Activated naive CD4-positive, alpha-beta T cell treated with Interleukin-2 at 50 U/mL for 16 hours (primary cell): ENCODE measurements at places on chromosomes 6 and 20.

DNA sequence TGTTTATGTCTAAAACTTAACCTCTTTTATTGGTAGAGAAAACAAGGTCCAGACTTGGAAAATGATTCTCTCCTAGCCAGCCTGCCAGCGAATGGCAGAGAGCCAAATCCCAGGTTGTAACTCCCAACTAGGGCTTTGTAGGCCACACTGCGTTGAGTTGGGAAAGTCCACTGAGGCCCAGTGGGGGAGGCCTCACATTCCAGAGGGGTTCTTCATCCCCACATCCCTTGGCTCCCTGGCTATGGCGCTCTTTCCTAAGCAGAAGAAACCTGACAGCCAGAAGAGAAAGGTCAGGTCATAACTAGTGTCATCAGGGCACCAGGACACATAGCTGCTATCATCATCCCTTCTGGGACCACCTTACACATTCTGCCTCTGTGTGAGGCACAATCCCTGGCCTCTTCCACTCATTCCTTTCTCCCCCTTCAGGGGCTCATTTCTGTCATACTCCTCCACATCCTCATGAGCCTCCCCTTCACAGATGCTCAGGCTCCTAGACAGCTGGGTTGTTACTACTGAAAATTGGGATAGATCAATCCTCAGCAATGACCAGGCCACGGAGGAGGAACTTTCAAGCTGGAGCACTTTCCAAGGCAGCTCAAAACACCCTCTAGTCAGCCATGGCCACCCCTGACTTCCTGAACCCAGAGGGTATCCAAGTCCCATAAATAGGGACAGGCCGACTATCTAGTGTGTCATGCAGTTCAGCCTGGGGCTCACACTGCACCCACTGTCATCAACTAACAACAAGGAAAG is 48.6 kb downstream of the TCP11 start:
- DNase-seq: no peak

DNA sequence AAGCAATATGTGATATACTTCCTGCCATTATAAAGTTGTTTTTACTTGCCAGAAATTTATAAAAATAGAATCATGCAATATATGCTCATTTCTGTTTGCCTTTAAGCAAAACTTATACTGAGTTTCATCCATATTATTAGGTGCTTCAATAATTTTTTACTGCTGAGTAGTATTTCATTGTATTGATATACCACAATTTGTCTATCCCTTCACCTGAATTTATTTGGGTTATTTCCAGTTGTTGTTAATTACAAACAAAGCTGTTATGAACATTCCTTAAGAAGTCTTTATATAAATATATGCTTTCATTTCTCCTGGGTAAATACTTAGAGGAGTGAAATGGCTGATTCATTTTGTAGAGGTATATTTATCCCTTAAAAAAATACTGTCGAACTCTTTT is 864.1 kb downstream of the HACE1 start:
- no peak for DNase-seq

DNA sequence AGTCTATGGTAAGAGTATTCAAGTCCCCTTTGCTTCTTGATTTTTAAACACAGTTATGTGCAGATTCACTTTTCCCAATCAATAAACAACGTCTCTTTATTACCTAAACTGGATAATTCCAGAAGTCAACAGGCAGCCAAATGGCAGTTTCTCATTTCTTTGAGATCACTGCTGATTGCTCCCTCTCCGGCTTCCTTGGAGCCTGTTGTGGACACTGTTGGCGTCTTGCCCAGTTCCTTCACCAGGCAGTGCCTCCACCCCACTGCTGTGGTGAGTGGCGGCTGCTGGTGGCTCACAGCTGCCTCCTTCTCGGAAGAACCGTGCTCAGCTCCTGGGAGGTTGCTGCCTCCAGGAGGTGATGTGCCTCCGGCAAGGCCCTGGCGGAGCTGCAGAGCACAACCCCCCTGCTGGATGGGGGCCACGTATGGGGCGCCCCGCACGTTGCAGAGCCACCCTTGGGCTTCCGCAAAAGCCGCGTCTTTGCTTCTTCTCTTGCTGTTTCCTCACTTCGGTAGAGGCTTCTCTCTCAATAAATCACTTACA is 105.1 kb upstream of the CNKSR3 start:
- no peak for DNase-seq

DNA sequence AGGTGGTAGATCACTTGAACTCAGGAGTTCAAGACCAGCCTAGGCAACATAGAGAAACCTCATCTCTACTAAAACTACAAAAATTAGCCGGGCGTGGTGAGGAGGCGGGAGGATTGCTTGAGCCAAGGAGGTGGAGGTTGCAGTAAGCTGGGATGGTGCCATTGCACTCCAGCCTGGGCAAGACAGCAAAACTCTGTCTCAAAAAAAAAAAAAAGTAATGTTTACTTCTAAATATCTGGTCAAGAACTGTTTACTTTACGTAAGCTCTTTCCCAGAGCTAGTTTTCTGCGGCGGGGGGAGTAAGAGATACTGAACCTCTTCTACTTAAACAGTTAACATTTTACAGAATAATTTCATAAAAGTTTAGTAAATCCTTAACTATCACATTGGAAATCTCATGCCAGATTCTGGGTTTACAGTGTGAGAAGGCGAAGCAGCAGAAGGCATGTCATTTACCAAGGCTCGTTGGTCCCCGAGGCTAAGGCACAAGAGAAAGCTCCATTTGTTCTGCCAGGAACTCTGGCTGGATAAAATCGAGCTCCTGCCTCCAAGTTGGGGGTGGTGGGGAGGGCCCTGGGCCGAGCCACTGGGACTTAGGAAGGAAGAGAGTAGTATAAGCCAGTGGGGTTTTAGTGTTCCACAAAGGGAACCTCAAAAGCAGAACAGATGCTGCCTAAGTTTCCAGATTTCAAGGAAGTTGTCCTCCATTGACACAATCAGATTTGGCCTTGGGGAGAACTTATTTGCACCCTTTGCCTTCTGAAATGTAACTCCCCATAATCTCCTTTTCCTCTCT is 41.7 kb downstream of the ARFGEF2 start:
- no peak for DNase-seq

DNA sequence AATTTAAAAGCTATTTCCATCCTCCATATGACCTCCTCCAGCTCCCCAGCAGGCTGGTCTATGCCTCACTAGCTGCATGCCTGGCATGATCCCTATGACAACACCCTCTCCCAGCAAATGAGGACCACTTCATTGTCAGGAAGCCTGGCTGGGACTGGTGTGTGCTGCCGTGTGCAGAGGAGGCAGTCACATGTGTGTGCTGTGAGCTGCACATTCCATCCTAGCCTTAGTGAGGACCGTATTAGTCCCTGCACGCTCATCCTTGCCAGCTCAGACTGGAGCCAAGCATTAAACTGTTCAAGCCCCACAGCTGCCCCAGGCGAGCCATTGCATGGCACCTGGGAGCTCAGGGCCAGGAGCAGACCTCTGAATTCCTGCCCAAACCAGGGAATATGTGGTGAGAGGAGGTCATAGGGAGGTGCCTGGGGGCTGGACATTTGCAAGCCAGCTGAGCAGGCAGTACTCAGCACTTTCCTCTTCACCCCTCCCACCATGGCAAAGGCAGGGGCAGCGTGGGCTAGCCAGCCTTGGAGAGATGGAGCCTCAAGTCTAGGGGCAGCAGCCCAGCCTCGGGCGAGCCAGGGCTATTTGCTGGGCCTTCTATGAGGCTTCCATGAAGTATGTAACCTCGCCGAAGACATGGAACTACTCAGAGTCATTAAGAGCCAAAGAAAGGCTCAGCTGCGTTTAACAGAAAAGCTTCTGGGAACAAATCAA is 8.7 kb upstream of the CCN5 start:
- no peak for DNase-seq

DNA sequence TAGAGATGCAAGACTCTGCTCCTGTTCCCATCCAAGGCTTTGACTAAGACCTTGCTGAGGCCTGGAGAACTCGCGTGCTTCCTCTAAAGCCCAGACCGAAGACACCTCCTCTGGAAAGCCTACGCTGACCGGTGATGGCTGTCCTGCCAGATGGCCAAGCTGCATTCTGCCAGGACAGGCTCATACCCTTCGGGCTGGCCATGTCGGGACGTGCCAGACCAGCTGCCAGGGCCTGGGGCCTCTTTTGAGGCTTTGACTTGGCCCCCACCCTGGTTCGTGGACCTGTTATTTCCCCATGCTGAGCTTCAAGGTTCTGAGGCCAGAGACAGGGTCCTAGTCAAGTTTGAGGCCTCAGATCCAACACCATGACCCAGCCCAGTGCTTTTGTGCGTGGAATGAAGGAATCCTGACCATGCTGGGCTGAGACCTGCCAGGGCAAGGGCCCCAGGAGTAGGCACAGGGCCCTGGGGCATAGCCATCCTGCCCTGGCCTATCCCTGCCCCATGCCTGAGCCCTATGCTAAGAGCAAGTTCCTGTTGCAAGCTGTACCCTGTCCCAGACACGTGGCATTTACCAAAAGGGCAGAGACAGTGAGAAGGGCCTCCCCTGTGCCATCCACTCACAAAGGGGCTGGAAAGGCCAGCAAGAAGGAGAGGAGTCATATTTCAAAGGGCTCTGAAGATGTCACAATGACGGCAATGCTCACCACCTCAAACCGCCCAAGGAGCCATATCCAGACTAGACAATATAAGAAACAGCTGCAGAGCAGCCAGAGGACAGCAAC is 42.8 kb downstream of the MRPL14 start:
- DNase-seq: no peak

DNA sequence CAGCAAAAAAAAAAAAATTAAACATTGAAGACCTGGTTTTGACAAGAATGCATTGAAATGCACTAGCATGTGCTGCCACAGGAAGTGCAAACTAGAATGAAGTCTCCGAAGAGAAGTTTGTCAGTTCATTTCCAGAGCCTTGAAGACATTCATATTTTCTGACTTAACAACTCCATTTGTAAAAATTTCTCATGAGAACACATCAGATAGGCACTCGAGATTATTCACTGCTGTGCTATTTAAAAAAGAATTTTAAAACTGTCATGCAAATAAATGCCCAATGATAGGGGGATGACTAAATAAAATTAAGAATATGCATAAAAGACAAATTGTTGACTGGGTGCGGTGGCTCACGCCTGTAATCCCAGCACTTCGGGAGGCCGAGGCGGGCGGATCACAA is 394.6 kb upstream of the JARID2 start:
- no peak for DNase-seq

- DNase-seq: no peak
Measured at GRCh38 chr6:113104541-113104940, 752.6 kb upstream of the MARCKS start.

- no peak for DNase-seq
Measured at GRCh38 chr20:39795401-39796272, 833.5 kb downstream of the DHX35 start.

DNA sequence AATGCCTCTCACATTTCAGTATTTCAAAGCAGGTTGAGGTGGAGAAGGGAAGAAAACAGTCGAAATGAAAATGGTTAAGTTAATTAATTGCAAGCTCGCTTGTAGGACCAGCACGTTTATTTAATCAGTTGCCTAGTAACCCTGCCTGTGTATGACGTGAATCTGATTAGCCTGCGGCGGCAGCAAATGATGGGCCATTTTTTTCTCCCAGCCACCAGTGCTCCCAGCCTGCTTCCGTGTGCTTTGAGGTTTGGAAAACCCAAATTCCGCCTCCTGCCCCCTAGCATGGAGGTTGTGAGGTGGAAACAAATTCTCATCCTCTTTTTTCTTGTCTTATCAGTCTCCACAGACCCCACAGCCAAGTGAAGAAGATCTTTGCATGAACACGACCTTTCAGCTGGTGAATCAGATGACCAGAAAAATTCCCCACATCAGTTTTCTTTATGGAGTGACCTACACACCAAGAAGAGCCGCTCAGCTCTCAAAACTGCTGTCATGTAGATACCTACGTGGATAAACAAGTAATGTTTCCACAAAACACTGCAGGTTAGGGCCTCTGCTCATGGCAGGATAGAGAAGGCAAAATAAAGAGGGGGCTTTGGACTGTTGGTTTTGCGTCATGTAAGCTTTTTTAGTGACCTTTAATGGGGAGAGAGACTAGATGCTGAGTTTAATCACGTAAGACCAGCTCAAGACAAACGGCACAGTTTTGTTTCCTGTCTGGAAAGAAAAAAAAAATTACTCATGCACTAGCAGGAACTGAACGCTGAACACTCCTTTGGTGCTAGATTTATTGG is 572.9 kb upstream of the NOX3 start:
- peak; percentile 15 for DNase-seq

GRCh38 chr6:151699719-151700118 is 107.8 kb upstream of the ESR1 start:
- DNase-seq: no peak

- DNase-seq: no peak
Measured at GRCh38 chr6:75098709-75099108, 107.1 kb downstream of the COL12A1 start.

GRCh38 chr6:11113038-11113437 is 1.5 kb upstream of the ERVFRD-1 start:
- no peak for DNase-seq

DNA sequence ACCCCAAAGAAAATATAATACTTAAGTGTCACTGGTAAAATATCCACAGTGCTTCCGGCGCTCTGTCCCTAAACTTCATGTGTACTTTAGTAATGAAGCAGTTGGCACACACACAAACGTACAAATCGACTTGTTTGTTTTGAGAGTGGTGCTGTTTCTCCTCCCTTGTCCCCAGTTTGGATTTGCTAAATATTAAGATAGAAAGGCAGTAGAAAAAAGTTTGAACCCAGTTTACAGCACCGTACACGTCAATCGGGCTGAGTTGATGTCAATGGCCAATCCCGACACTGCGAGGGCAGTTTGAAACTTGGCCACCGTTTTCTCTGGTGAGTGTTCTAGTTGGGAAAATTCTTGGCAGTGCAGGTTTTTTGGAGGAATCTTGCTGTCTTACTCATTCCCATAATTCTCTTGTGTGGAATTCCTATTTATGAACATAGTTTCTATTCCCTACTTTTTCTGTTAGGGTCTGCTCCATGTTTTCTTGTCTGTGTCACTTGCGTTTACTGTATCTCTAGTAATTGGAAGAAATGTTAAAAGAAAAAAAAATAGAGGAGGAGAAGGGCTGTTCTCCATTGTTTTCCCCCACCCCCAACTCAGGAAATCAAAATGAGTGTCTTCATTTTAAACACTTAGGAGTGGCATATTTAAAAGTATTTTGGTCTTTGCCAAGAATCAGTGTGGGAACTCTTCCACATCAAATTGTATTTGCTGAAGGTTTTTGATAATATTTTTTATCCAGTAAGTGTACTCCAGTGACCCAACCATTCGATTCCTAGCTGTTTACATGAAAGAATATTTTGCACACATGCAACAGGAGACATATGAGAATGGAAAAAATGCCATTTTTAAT is 72.3 kb downstream of the OR2B2 start:
- no peak for DNase-seq

- DNase-seq: no peak
Measured at GRCh38 chr6:42042108-42042507, 8.2 kb upstream of the TAF8 start.
